ENCODE measurements at places on chromosomes 13 and 19.

- no peak for DNase-seq
These were observed 198.4 kb upstream of the SLITRK6 start for GRCh38 chr13:85997587-85997986.

- no peak for DNase-seq
These were observed 2.3 kb upstream of the UPF3A start for GRCh38 chr13:114279146-114279545.

DNA sequence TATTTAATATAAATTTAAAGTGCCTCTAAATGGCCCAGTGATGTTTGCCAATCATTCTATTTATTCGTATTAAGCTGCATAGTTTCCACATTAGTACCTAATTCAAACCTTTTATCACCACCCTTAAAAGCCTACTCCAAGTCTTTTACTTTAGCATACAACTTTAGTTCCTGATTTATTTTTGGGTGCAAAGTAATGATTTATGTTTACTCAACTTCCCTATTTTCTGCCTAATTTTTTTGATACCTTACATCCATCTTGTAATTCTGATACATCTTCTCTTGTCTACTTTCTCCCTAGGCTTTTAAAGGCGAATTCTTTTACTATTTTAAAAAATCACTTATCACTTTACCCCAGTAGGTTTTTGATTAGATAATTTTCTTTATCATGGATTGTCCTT lies 2651.1 kb upstream of the PCDH20 start:
- no peak for DNase-seq

DNA sequence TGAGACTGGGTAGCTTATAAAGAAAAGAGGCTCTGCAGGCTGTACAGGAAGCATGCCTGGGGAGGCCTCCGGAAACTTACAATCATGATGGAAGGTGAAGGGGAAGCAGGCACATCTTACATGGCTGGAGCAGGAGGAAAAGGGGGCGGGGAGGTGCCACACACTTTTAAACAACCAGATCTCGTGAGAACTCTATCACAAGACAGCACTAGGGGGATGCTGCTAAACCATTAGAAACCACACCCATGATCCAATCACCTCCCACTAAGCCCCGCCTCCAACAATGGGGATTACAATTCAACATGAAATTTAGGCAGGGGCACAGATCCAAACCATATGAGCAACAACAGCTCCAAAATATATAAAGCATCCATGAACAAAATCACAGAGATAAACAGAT lies 46.5 kb upstream of the GTF2F2 start:
- DNase-seq, result no peak

- no peak for DNase-seq
These were observed 291.9 kb downstream of the PCDH20 start for GRCh38 chr13:61123538-61124289.

DNA sequence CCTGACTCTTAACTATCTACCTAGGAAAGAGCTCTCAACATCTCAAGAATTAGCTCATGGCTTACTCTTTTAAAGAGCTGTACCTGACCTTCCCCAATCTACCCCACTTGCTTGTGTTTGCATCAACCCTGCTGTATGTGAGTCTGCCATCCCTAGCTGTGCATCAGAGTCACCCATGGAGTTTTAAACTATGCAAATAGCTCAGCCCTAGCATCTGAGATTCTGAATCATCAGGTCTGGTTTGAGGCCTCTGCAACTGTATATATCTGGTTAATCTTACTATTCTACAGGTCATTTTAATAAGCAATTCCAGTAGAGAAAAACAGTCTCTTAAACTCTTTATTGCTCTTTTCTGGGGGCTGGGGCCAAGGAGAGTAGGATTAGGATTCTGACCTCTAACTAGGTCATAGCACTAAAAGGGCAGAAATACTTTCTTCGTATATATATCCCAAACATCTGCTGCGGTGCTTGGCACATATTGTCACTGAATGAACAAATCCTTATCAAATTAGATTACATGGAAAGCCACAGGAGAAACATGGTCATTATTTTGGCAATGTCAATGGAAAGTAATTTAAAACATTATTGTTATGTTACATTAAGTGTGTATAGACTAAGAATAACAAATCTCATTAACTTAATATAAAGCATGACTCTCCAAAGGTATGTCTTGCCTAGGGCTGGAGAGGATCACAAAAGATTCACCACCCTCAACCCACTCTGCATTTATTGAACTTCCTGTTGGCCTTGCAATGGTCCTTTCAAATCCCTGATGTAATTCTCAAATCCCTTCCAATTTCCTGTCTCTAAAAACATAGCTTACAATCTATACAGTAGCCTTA lies 232.2 kb downstream of the DACH1 start:
- DNase-seq, result no peak

GRCh38 chr19:5987077-5987818 lies 9.3 kb upstream of the RANBP3 start:
- peak; percentile 75 for DNase-seq

- DNase-seq, result peak; percentile 53
These were observed 108.9 kb downstream of the DNAJC15 start for GRCh38 chr13:43132257-43132656.

GRCh38 chr19:11453468-11454341 lies 18.3 kb downstream of the PRKCSH start:
- no peak for DNase-seq

GRCh38 chr13:33089311-33089710 lies 73.1 kb downstream of the KL start:
- DNase-seq, result no peak

DNA sequence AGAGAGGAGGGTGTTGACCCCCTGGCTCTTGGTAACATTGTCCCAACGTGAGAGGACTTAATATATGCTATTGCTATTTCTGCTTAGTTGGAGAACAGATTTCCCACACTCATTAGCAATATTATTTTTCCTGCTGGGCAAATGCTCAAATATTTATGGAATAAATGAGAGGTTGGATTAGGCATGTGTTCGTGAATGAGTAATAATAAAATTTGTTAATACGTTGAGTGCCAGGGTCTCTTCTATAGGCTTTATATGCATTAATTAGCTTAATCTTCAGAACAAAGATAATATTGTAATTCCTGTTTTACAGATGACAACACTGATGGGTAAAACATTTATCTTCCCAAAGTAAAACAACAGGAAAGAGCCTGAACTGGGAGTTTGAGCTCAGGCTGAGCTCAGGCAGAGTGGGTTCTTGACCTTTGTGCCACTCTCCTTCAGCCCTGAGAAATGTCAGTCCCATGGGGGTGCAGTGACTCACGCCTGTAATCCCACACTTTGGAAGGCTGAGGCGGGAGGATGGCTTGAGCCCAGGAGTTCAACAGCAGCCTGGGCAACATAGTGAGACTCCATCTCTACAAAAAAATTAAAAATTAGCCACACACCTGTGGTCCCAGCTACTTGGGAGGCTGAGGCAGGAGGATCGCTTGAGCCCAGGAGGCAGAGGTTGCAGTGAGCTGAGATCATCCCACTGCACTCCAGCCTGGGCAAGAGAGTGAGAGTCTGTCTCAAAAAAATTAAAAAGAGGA lies 1.2 kb downstream of the ZNF233 start:
- no peak for DNase-seq

GRCh38 chr19:39936020-39936419 lies 1.6 kb upstream of the FCGBP start:
- no peak for DNase-seq

GRCh38 chr19:49224879-49225278 lies 67.3 kb downstream of the TRPM4 start:
- peak; percentile 49 for DNase-seq

DNA sequence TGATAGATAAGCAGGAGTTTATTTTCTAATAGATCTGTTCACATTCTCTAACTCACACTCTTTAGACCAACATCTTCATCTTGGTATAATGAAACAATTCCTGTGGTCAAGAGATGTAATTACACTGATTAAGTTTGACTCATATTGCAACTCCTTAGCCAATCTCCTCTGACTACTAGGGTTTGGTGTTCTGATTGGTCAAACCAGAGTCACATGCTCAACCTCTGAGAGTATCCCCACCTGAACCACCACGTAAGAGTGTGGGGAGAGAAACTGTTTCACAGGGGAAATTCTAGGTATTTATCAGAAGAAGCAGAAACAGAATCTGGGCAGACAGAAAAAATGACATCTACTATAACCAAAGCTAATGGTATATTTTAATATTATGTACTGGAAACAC lies 42.4 kb downstream of the UQCRFS1 start:
- DNase-seq, result no peak

- DNase-seq, result no peak
These were observed 27.1 kb upstream of the MYCBP2 start for GRCh38 chr13:77353995-77354394.

DNA sequence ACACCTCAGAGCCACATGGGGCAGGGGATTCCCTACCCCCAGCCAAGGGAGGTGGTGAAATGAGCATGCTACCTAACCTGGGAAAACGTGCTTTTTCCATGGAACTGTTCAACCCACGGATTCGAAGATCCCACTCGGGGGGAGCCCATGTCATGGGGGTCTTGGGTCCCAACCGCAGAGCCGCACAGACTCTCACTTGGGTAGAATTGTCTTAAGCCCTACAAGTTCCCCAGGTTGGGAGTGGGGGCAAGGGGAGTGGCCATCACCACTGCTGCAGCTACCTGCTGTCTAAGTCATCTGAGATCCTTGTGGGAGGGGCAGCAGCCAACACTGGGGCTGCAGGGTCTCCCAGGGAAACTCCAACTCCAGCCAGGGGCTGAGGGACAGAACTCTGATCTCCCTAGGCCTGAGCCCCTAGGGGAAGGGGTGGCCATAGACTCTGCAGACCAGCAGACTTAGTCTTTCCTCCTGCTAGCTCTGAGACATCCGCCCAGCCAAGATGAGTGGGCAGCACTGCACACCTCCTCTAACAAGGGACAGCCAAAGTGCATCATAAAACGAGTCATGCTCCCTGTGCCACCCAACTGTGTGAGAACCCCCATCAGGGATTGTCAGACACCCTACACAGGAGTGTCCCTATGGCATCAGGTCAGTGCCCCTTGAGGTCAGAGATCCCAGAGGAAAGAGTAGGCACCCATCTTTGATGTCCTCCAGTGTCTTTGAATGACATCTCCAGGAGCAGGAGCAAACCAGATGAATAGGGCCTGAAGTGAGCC lies 610.4 kb upstream of the SLITRK6 start:
- DNase-seq, result no peak

GRCh38 chr13:23377579-23377978 lies 55.9 kb downstream of the SACS start:
- no peak for DNase-seq

DNA sequence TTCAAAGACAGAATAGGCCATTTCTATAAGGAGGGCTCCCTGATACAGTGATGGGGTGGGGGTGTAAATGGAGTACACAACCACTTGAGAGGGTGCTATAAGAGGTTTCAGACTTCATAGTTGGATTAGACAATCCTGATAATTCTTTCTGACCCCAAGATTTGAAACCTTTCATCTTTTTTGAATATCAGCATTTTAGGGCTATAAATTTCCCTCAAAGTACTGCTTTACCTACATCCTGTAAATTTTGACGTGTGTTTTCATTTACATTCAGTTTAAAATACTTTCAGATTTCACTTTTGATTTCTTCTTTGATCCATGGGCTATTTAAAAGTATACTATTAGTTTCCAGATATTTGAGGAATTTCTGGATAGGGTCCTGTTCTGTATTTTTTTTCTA lies 40.0 kb upstream of the SIN3B start:
- no peak for DNase-seq

GRCh38 chr19:42285988-42286348 lies 16.0 kb upstream of the PRR19 start:
- no peak for DNase-seq

DNA sequence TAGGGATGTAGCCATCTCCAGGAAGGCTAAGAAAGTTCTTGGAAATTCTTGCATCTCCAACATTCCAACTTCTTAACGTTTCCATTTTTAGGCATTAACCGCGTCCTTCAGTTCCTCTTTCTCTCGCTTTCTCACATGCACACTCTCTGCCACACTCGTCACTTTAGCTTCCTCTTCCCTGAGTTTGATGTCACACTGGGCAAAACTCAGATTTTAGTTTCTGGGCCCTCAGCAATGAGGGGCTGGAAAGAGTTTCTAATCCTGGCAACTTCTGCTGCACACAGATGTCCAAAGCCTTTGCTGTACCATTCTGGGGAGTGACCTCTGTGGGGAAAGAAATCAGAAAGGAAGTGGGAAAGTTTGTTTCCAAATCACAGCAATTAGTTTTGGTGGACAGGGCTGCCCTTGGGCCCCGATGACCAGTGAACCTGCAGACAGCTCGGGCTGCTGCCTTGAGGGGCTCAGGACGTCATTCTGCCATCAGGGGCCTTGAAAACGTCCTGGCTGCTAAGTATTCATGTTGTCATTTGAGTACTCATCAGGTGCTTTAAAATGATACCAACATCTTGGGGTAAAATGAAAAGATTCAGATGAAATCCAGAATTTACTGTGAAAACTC lies 89.3 kb downstream of the KL start:
- no peak for DNase-seq

DNA sequence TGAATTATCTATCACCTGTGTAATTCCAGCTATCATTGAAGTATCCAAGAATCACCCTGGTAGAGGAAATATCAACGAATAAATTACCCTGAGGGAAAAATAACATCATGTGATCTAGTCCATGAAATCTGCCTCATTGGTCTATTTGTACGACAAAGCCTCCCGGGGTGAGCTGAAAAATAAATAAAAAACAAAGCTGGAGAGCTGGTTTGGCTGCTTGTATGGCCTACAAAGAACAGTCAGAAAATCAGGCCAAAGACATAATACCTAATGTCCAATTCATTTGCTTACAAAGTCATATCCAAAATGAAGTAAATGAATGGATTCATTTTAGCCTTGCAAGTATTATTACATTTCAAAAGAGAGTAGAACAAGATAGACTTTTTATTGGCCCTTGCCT lies 449.9 kb downstream of the KLF12 start:
- DNase-seq, result no peak

DNA sequence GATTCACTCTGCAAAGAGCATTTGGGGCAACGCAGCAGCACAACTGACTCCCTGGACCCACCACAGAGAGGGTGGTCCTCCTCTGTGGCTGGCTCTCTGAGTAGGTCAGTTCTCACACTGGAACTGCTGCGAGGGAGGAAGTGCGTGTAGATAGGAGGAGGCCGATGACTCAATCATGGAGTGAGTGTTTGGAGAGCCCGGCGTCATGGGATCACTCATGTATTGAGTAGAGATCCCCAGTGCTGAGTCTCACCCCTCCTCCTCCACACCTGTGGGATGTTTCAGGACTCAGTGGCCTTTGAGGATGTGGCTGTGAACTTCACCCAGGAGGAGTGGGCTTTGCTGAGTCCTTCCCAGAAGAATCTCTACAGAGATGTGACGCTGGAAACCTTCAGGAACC lies 8.9 kb downstream of the ZNF101 start:
- no peak for DNase-seq

DNA sequence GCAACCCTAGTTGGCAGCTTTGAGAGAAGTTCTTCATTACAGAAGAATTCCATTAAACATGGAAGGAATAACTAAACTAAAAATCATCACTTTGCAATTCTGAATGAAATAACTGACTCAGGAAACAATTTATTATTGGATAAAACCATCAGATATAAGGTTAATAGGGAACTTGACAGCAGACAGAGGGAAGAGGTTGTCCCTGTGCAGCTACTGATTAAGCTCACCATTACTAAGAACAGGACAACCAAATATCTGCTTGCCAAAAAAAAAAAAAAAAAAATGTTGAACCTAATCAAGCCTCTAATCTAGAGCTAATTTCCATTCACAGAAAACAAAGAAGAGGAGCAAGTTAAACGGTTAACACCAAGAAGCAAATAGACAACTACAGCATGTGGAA lies 12.8 kb downstream of the N4BP2L2 start:
- DNase-seq, result no peak

- no peak for DNase-seq
These were observed 13.6 kb upstream of the KDM4B start for GRCh38 chr19:4955274-4955673.

- peak; percentile 7 for DNase-seq
These were observed 971.6 kb upstream of the MIR17HG start for GRCh38 chr13:90375851-90376250.

- DNase-seq, result no peak
These were observed 69.6 kb upstream of the PCDH20 start for GRCh38 chr13:61485128-61485765.
